Activated T-cell treated with anti-CD3 and anti-CD28 coated beads, Interleukin-2, amount 50 U/mL, for 72 hours (primary cell): ENCODE measurements at places on chromosomes 13 and 19. TPM values are rescaled to one million over a fixed set of nuclear protein-coding genes. Genes with fewer than 3 reads are reported as not detected.

Gene ALOX5AP
- total RNA-seq = 72.3 TPM

Gene KCNRG
- 0.31 TPM for total RNA-seq

Gene ACP7
- not detected for total RNA-seq

Gene PTGIR
- 47.1 TPM for total RNA-seq

Gene SLITRK5
- not detected for total RNA-seq

Gene UBE2L5
- total RNA-seq = not detected

Gene SMIM44
- not detected for total RNA-seq

DNA sequence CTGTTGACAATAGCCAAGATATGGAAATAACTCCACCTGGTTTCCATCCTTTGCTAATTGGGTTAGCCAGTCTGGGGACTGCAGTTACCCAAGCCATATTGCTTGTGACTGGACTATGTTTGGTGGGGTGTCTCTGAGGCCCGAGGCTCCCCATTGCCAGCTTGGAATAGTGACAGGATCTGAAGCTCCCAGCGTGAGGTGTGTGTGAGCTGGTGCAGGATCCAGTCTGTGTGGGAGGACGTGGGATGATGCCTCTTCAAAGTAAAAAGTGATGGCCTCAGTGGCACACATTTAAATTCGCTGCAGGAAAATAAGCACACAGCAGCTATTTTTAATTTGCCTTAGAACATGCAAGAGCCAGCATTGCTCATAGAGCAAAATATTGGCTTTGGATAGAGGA, 75.0 kb downstream of the TEX26 start:
- no peak for DNase-seq

DNA sequence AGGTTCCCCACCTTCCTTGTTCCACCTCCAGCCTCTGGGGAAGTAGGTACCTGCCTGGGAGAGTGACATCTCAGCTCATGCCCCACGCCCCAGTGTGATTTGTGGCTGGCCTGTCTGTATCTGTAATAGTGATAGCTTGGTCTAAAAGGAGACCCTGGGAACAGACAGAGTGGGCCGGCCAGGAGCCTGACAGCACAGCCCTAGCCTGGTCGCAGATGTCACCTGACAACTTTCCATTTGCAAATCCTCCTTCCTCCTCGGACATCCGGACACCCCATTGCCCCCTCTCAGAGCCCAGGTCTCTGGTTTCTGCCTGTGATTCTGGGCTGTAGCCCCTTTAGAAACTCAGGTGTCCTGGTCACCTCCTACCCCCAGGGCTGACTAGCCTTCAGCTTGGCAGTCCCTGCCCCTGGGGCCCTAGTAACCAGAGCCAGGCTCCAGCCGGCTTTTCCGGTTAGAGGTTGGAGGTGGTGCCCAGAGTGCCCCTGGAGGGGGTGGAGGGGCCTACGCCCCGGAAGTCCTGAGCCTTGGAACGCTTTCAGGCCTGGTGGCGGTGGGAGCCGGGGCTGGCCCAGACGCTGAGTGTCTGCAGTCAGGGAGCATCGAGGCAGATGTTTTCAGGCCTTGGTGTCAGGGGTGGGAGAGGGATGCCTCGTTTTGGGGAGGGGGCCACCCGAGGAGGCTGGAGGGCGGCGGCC, 6.5 kb downstream of the LRRC8E start:
- no peak for DNase-seq

DNA sequence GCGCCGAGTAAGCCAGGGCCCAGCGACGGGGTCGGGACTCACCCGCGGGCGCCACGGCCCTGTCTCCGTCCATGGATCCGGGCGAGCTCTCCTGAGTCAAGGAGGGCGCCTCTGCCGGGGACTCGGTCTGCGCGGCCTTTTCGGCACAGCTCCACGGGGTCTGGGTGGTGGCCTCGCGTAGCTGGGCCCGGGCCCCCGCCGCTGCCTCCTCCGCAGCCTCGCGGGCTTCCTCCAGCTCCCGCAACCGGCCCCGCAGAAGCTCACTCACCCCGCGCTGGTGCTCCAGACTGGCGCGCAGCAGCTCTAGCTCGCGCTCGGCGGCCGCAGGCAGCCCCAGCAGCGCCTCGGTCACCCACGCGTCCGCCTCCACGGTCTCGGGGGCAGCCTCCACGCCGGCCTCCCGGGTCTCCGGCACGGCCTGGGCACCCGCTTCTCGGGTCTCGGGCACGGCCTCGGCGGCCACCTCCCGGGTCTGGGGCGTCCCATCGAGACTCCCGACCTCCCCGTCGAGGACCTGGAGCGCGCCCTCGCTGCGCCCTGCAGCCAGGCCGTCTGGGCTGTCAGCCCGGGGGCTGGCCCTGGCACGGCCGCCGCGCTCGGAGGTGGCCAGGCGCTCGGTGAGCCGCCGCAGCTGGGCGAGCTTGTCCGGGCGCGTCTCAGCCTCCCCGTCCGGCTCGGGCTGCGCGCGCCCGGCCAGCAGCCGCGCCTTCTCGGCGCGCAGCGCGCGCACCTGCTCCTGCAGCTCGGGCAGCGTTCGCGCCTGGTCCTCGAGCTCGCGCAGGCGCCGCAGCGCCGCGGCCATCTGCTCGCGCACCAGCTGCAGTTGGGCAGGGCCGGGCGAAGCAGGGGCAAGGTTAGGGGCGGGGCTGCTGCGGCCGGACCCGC, 8.4 kb downstream of the KANK3 start:
- DNase-seq = peak; percentile 60

GRCh38 chr19:3580156-3580934, 4.9 kb upstream of the GIPC3 start:
- DNase-seq = no peak

DNA sequence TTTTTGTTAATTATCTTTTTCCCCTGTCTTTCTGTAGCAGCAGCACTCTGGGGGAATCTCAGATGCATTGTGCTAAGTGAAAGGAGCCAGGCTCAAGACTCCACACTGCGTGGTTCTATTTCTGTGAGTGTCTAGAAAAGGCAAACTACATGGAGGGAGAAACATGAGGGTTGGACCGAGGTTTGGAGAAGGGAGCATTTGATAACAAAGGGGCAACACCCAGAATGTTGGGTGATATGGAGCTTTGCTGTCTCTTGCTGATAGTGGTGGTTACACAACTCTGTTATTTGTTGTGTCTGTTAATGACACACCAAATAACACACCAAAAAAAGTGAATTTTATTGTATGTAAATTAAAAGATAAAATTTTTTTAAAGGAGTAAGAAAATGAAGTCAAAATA, 107.8 kb downstream of the COL4A2 start:
- no peak for DNase-seq

- no peak for DNase-seq
Observed at GRCh38 chr13:19993024-19993423, 34.5 kb downstream of the ZMYM2 start.

DNA sequence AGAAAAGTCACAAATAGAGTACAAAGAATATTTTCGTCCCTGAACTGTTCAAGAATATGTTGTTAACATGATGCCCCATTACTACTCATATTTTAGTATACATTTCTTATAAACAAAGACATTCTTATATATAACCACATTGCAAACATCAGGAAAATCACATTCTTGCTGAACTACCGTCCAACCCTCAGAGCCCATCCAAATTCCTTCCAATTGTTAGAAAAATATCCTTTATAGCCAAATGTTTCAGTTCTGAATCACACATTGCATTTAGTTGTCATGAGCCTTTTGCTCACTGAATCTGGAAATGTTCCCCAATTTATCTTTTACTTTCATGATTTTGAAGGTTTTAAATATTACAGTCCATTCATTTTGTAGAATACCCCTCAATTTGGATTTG, 467.8 kb upstream of the ARGLU1 start:
- DNase-seq = no peak

- DNase-seq = no peak
Observed at GRCh38 chr13:106205871-106206270, 329.6 kb downstream of the EFNB2 start.

DNA sequence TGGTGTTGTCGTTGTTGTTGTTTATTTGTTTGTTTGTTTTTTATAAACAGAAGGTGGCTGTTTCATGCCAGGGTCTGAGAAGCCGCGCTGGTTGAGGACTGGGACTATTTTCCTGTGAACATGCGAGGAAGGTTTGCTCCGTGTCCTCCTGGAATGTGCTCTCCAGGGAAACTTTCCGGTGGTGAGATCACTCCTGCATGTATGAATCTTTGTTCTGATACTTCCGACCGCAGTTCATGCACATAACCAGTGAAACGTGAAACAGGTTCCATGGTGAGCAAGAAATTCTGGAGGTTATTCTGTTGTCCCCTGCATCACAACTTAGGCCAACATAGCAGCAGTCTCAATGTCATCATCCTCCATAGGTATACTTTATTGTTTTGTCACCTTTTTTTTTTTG, 187.6 kb upstream of the ARGLU1 start:
- DNase-seq = no peak

DNA sequence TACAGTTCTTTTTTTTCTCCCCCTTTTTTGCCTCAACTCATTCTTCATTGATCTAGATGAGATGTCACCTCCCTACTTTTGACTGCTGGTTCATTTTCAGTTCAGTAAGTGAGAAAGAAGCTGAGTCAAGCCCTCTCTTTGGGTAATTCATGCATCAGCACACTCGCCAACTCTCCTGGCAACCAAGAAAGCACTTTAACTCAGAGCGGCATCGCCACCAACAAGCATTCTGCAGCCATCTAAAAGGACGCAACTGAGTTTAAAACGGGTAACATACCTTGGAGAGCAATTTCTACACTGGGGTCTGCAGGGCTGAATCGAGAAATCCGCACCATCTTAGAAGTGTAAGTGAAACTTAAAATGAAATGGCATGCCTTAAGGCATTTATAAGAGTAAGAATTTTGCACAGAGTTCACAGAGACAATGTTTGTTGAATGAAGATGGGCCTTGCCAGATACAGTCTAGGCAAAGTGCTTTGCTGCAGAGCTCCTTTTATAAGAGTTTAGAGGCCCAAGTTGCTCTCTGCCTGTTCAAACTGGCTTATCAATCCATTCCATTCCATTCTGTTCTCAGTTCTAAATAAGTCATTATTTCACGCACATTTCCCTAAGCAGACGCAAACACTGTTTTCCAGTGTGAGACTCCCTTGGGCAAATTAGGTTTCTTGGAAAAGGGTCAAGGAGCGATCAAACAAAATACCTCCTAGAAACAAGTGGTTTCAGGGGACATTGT, 338.0 kb downstream of the ENOX1 start:
- no peak for DNase-seq

GRCh38 chr13:83549671-83550070, 332.6 kb downstream of the SLITRK1 start:
- DNase-seq = no peak

GRCh38 chr19:6501740-6502648, at the start of gene TUBB4A:
TUBB4A (minus strand) TSS chr19:6502309; CDS start chr19:6502212, 97 bp downstream.
- DNase-seq = peak; percentile 58

DNA sequence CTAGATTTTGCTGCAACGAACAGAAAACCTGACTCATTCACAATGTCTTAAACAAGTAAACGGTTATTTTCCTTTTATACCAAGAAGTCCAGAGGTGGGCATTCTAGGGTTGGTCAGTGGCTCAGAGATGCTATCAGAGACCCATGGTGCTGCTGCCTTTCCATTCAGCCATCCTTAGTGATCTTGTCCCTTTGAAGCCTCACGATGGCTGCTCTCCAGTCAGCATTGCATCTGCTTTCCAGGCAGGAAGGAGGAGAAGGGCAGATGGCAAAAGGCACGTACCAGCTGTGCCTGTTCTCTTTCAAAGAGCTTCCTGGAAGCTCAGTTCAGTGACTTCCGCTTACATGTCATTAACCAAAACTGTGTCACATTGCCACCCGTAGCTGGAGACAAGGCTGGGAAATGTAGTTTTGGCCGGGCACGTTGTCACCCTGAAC, 30.1 kb downstream of the WDFY2 start:
- DNase-seq = peak; percentile 35

DNA sequence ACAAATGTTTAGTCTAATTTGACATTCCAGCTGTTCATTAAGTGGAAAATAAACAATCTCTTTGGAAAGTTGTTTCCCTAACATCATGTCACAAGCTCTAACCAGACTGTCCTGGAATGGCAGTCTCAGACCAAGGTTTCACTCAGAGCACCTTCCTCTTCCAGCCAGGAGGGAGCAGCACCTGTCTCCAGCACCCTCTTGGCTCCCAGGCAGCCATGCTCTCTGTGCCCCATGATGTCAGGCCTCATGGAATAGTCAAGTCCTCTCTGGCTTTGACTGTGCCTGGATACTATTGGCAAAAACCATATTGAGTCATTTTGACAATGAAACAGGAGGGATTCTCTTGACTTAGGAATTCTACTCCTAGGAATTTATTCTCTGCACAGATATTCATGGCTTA, 171.4 kb downstream of the OXGR1 start:
- DNase-seq = no peak

GRCh38 chr19:4012092-4012974, 4.8 kb downstream of the PIAS4 start:
- DNase-seq = no peak

- DNase-seq = no peak
Observed at GRCh38 chr13:71454509-71454908, 412.5 kb downstream of the DACH1 start.

DNA sequence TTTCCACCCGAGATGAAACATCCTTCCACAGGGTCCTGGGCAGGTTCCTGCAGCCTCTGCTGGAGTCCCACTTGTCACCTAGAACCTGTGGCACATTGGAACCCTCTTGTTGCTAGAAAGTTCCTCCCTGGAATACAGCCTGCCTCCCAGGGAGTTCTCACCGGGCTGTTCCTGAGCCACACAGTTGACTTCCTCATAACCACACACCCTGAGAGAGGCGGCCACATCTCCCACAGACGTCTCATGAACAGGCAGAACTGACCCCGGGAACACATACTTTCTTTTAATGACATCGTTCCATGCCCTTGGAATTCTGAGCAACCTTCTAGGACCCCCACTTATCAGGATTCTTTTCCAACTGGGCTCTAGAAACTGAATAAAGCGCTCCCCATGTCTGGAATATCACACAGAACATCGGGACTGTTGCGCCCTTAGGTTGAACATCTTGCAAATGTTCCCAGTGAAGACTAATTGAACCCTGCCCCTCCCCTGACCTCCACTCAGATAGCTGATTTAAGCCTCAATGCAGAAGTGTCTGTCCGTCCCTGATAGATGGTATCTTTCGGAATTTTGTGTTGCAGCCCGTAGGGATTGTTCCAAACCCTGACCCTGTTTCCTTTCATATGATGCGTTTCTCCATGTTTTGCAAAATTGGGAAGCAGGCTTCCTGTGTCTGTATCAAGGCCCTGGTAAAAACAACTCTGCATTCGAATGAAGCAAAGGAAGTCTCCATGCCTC, 91.1 kb downstream of the RAB20 start:
- DNase-seq = no peak

GRCh38 chr19:29678484-29679106, 13.3 kb downstream of the PLEKHF1 start:
- DNase-seq = no peak
